Stimulated activated CD8-positive, alpha-beta memory T cell treated with anti-CD3 and anti-CD28 coated beads, Interleukin-7, amount 100 ng/mL, for 1 hour (primary cell): ENCODE measurements at places on chromosomes 5 and 9.
A peak's percentile ranks its signal among the peaks of the same experiment; 100 is the strongest.

DNA sequence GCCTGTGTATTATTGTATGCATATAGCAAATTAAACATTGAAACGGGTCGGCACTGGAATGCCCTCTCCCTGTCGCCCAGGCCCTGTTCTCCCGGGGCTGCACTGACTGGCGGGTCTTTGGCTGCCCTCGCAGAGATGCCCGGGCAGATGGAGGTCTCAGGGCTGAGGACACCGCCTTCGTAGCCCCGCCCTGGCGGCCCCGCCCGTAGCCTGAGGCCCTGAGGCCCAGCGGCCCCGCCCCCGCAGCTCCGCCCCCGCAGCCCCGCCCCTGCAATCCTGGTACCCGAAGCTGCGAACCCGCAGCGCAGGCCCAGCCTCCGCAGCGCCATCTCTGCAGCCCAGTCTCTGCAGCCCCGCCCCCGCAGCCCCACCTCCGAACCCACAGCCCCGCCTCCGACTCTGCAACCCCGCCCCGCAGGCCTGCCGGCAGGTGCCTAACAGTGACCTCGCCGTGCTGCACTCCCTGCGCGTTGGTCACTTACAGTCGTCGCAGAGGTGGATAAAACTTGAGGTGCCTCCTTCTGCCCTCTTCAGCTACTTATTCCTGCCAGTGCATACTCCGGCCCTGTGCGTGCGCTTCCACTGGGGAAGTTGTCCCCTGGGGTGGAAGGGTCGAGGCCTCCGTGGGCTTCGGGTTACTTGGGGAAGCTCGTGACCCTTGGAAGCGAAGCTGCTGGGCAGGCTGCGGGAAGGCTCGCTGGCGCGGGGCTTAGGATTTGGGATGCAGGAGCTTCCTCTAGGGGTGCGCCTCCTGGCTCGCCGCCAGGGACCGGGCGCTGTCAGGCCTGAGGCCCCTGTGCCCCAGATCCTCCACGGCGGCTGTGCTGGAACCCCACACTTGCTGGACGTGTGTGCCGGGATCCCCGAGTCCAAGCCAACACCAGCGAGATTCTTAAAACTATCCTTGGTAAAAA lies 72.3 kb downstream of the ICE1 start:
- peak; percentile 78 for DNase-seq

- DNase-seq: no peak
Measured at GRCh38 chr9:68951879-68952659, 61.8 kb downstream of the PRKACG start.

DNA sequence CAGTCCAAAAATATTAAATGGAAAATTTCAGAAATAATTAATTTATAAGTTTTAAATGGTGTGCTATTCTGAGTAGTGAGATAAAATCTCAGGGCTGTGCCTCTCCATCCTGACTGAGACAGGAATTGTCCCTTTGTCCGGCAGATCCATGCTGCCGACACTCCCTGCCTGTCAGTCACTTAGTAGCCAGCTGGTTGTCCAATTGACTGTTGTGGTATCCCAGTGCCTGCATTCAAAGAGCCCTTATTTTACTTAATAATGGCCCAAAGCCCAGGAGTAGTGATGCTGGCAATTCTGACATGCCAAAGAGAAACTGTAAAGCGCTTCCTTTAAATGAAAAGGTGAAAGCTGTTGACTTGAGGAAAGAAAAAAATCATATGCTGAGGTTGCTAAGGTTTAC lies 157.5 kb downstream of the ENC1 start:
- no peak for DNase-seq

- DNase-seq: no peak
Measured at GRCh38 chr9:90969021-90969675, 167.5 kb downstream of the SYK start.

- no peak for DNase-seq
Measured at GRCh38 chr5:109865637-109866036, 175.9 kb downstream of the MAN2A1 start.

- no peak for DNase-seq
Measured at GRCh38 chr9:71333321-71333720, 211.9 kb upstream of the TRPM3 start.

GRCh38 chr5:161707382-161707781 lies 21.9 kb downstream of the GABRA6 start:
- no peak for DNase-seq

DNA sequence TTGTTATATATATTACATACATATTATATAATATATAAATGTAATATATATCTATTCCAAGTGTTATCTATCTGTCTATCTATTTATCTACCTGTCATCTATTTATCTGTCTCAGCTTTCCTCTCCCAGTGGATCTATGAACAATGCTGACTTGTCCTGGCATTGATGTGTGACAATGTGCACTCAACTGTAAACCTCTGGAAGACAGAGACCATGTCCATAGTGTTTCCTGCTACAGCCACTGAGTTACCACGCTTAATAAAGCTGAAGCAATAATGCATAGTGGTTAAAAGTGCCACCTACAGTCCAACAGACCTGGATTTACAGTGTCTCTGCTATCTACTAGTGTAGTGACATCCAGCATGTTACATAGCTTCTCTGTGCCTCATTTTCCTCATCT lies 57.2 kb upstream of the TMED7 start:
- DNase-seq: no peak

GRCh38 chr9:75230469-75230868 lies 142.2 kb downstream of the OSTF1 start:
- no peak for DNase-seq
